CD4-positive, alpha-beta T cell treated with Interleukin-10 for 1 hour (primary cell): ENCODE measurements at places on chromosomes 12 and 14.

- no peak for DNase-seq
Observed at GRCh38 chr12:40105265-40105514, 691 bp downstream of the SLC2A13 start.

DNA sequence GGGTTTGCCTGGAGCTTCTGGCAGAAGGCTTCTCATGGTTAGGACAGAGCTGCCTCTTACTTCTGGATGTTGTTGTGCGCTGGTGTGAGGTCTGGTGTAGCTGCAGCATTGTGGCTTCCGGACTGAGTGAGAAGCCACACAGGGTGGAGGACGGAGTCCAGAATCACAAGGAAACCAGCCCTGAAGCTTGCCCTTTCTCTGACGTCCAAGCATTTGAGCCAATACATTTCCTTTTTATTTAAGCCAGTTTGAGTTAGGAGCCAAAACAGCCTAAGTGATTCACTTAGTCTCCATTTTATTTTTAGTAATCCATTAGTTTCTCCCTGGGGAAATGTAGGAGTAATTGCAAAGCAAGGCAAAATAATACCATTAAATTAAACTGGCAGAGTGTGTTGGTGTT lies 402.4 kb upstream of the RGS6 start:
- DNase-seq, result no peak

DNA sequence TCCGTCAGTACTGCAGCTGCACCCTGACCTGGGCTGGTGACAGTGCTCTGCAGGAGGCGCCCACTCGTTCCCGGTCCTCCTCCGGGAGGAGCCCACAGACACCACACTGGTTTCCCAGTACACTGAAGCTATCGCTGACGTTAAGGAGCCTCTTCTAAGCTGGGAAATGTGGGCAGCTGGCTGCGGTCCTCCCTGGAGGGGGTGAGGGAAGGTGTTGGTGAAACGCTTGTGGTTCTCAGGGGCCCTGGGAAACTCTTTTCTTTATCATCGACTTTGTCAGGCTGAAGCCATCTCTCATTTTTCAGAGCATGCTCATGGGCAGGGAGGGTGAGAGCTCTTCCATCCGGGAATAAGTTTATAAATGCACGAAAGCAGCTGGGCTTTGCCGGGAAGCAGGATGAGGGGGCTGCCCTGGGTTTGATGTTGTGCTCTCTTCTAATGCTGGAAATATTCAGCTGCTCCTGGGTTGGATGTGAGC lies 176.0 kb downstream of the CHST11 start:
- no peak for DNase-seq

DNA sequence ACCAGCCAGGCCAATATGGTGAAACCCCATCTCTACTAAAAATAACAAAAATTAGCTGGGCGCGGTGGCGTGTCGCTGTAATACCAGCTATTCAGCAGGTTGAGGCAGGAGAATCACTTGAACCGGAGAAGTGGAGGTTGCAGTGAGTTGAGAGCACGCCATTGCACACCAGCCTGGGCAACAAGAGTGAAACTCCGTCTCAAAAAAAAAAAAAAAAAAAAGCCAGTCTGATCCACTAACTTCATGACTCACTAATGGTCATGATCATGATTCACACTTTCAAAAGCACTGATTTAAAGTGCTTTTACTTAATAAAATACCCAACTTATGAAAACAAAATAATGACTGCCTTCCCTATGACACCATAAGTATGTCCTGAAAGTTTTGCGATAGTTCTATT lies 38.4 kb upstream of the CPM start:
- no peak for DNase-seq

DNA sequence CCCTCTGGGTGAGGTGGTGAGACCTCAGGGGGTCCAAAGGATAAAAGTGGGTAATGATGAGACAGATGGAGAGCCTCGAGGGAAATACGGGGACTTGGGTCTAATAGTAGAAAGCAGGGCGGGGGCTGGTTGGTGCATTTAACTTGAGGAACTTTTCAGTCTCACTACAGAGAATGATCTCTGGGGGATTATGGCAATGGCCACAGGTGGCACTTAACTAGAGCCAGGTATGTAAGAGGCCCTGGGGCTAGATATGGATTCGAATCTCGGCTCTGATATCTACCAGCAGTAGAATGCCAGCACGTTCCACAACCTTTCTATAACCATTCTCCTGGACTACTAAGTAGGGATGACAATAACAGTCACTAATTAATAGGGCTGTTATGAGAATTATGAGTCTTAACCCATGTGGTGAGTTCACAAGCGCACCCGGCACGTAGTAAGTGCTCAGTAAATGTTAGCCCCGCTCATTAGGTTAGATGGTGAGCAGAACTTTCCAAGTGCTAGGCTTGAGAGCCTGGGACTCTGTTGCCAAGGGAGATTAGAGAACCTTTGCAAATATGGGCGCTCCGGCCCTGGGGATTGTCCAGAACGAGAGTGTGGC lies 888 bp upstream of the PLXNC1 start:
- DNase-seq, result no peak

DNA sequence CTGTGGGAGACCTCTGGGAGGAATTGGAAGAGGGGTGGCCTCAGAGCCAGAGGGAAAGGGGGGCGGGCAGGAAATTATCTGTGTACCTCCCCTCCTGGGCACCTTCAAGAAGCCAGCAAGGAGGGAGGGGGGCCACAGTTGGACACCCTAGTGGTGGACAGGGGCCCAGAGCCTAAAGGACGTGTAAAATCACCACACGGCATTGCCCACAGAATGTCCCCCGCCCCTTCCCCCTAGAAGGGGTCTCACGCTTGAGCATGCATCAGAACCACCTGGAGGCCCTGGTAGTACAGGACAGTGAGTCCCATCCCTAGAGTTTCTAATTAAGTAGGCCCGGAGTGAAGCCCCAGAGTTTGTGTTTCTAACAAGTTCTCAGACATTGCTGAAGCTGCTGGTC lies 8.2 kb downstream of the ENDOU start:
- no peak for DNase-seq

DNA sequence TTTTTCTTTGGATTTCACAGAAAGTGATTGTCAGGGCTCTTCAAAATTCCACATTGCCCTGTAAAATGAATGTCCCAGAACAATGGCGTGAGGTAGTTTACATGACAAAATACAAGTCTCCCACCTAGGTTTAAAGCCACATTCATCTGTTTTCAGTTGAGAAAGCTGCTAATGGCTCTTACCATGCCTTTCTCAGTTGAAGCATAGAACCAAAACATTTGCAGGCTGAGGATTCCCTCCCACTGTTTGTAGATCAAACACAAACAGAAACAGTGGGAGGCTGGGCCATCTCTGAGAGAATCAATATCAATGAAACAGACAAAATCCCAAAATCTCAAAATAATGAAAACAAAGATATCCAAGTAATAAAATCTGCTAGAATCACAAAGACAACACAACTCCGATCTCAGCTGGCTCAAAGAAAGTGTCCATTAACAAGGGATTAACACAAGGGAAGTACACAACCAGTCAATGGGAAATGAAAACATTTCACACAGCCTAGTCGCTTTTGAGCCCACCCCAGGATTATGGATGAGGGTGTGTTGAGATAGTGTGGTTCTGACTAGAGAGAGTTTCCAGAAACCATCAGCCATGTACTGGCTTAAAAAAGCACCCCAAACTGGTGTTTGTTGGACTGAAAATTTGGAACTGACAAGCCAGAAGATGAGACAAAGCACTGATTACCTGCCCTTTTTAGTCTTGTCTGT lies 54.5 kb upstream of the TMEM260 start:
- DNase-seq, result no peak

DNA sequence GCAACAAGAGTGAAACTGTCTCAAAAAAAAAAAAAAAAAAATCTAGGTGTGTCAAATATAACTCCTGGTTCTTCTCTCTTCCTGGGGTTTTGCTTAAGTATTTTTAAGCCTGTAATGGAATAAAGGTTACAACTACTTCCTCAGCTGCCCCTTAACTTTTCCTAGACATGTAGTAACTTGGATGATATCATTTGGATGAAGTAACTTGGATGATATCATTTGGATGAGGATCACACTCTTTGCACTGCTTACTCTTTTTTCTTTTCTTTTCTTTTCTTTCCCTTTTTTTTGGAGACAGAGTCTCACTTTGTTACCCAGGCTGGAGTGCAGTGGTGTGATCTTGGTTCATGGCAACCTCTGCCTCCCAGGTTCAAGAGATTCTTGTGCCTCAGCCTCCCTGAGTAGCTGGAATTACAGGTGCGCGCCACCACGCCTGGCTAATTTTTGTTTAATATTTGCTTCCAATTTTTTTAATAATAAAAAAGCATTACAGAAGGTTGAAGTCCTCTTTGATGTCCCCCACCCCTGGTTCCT lies 775 bp upstream of the FAM186A start:
- no peak for DNase-seq

GRCh38 chr12:30278401-30278800 lies 417.3 kb downstream of the IPO8 start:
- DNase-seq, result no peak

DNA sequence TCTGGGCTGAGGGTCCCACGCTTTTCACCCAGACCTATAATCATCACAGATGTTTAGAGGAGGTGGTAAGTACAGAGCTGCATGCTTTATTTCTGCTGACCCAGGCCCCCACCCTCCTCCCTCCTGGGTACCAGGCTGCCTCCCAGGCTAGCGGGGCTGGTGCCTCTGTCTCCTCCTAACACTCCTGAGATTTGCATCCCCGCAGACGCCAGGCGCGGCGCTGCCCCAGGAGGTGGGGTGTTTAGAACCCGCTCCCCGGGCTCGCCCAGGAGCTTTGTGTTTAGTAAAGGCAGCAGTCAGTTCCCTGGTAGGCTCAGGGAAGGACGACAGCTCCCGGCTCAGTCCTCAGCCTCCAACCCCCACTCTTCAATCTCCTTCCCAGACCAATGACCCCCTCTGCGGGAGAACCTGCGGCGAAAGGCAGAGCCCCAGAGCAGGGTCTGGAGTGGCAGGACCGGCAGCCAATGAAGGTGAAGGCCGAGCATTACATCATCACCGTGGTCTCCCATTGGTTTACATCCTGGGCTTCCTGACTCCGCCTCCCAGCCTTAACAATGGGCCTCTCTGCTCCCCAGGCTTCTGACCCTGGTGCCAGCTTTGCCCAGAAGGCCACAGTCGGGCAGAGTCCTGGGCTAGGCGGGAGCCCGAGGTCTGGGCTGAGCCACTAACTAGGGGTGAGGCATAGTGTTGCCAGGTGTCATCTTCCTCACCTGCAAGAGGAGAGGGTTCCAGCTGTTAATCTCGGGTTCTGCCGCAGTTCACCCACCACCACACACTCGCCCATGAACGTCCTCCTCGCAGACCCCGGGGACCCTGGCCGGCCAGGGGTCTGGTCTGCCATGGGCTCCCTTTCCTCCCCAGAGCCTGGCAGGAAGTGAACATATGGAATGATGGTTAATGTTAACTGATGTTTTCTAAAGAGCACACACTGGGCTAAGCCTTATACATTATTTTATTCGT lies 57.5 kb downstream of the CALM1 start:
- no peak for DNase-seq

DNA sequence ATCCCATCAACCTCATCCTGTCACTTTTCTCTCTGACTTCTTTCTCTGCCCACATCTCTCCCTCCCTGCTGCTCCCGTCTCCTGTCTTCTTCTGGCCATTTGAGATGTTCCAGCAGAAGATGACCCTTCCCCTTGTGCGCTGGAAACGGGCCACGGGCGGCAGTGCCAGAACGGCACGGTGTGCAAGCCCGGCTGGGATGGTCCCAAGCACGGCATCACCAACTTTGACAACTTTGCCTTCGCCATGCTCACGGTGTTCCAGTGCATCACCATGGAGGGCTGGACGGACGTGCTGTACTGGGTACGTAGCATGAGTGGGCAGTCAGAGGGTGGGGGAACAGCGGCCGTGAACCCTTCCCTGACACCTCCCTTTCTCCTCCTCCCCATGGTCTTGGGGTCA lies 301.7 kb upstream of the FKBP4 start:
- no peak for DNase-seq

GRCh38 chr12:67658486-67658885 lies 9.9 kb downstream of the DYRK2 start:
- no peak for DNase-seq

DNA sequence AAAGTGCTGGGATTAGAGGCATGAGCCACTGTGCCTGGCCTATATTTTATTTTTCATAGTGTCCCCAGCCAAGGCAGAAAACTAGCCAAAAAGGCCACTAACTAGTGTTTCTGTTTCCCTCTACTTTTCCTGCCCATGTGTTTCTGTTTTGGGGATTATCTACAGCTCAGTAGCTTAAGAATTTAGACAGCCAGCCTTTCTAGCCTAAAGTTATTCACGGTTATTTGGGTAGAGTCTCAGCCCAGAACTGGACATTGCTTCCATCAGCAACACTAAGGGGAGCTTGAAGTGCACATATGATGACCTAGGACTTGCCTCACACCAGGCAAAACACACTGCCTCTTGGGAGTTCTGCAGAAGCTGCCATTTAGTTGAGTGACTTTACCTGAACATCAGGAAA lies 17.9 kb downstream of the PROX2 start:
- DNase-seq, result no peak

- DNase-seq, result no peak
Observed at GRCh38 chr14:43647302-43647701, 859.8 kb downstream of the FSCB start.

DNA sequence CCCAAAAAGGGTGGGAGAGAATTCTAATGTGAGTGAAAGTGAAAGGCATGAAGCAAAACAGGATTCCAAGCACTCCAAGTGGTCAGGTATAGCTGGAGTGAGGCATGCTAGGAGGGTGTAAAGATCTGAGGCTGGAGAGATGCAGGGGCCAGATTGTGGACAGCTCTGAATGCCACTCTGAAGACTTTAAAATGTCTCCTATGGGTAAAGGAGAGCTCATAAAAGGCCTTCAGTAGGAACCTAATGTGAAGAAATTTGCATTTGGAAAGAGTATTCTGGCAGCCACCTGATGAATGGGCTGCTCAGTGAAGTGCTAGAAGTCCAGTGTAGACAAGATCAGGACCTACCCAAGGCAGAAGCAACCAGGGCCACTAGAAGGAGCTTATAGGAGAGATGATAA lies 68.9 kb downstream of the DNAI7 start:
- DNase-seq, result no peak
